ENCODE measurements at places on chromosomes 4 and X.

GRCh38 chr4:162804351-162804924 lies 362.3 kb downstream of the NAF1 start:
- no peaks in the 10 kb centered on the region for H3K4me1 ChIP-seq
- no peak overlapping the region for H3K27ac ChIP-seq
- no peak for DNase-seq
- no peaks in the 10 kb centered on the region for H3K36me3 ChIP-seq
- no peak overlapping the region for H3K4me3 ChIP-seq

DNA sequence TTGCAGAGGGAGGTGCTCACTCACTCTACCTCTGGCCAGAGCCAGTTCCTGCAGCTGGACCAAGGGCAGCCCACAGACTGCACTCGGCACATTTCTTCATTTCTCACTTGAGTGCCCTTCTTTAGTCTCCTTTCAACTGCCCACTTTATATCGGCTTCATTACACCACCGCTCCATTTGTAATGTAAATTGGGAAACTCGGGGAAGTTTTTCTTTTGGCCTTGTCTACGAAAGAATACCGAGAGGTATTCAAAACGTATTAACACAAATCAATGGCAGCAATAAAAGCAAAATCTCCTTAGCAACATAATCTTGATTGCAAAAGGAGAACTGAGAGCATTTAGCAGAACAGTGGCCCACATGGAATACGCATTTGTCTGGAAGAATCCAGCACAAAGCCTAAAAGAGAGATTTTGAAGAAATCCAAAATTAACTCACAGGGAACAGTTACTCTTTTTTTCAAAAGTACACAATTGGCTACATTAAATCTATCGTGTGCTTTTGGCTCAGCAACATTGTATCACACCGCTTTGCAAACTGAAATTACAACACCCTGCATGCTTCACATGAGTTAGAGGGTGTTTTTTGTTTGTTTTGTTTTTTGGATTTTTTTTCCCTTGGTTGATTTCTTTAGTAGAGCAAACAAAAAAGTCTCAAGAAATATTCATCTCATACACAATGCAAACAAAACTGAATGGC lies 62.6 kb downstream of the CHIC2 start:
- H3K4me3 ChIP-seq = no peak overlapping the region
- no peak for DNase-seq
- H3K36me3 ChIP-seq = peaks cover 16% of the 10 kb centered on the region
- H3K4me1 ChIP-seq = peaks cover 11% of the 10 kb centered on the region
- no peaks in the 10 kb centered on the region for H3K27me3 ChIP-seq

DNA sequence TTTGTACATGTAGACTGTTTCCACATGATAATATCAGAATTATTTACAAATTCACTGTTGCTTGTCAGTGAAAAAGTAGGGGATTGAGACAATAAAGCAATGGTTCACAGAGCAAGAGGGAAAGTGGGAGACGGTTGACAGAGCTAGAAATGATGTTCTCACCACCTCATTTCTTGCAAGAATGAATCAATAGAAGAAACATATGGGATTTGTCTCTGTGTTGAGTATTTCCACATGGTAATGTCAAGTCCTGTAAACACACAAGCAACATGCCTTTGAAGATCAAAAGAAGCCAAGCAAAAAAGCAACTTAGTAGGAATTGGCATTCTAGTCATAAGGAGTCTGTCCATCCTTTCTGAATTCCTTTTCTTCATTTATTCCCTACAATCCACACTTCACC lies 1806.6 kb upstream of the AGA start:
- no peak overlapping the region for H3K4me3 ChIP-seq
- no peak for DNase-seq
- no peaks in the 10 kb centered on the region for H3K36me3 ChIP-seq
- no peaks in the 10 kb centered on the region for H3K4me1 ChIP-seq
- H3K27ac ChIP-seq = no peak overlapping the region
- H3K27me3 ChIP-seq = no peaks in the 10 kb centered on the region

- H3K4me3 ChIP-seq = no peak overlapping the region
- H3K36me3 ChIP-seq = no peaks in the 10 kb centered on the region
- H3K27me3 ChIP-seq = no peaks in the 10 kb centered on the region
- no peak overlapping the region for H3K27ac ChIP-seq
These were observed 139.9 kb downstream of the NDST3 start for GRCh38 chr4:118173956-118174725.

GRCh38 chrX:41588271-41588670 lies 100.5 kb upstream of the GPR34 start:
- no peak for DNase-seq
- no peaks in the 10 kb centered on the region for H3K27me3 ChIP-seq
- H3K36me3 ChIP-seq = peaks cover 10% of the 10 kb centered on the region
- no peaks in the 10 kb centered on the region for H3K4me1 ChIP-seq
- no peak overlapping the region for H3K27ac ChIP-seq
- no peak overlapping the region for H3K4me3 ChIP-seq

- no peak overlapping the region for H3K27ac ChIP-seq
- H3K36me3 ChIP-seq = no peaks in the 10 kb centered on the region
- peaks cover 25% of the 10 kb centered on the region for H3K27me3 ChIP-seq
- no peak for DNase-seq
These were observed 128.1 kb upstream of the HPF1 start for GRCh38 chr4:169885893-169886292.

GRCh38 chr4:80153874-80154544 lies 43.3 kb upstream of the PRDM8 start:
- DNase-seq = no peak
- no peaks in the 10 kb centered on the region for H3K36me3 ChIP-seq
- H3K4me3 ChIP-seq = no peak overlapping the region

DNA sequence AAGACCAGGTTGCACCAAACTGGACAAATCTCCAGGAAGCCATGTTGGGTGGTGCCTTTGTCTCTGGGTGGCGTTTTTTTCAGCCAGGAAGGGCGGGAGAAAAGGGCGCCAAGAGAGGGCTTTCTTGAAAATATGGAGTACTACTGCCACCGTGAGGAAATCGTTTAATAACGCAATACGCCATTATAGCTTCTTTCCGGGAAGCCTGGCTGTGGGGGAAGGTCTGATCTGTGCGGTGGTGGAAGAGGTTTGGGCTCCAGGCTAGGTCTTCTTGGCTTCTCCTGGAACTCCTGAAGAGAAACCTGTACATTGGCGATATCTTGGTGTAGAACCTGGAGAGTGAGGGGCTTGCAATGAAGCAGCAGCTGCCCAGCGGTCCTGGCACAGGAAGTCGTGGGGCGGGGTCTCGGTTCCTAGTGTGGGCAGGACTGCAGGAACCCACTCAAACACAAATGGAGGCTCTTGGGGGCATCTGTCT lies 202.7 kb downstream of the OR13H1 start:
- H3K36me3 ChIP-seq = peaks cover 1% of the 10 kb centered on the region
- H3K27ac ChIP-seq = no peak overlapping the region
- H3K4me1 ChIP-seq = no peaks in the 10 kb centered on the region
- H3K27me3 ChIP-seq = no peaks in the 10 kb centered on the region
- DNase-seq = no peak

DNA sequence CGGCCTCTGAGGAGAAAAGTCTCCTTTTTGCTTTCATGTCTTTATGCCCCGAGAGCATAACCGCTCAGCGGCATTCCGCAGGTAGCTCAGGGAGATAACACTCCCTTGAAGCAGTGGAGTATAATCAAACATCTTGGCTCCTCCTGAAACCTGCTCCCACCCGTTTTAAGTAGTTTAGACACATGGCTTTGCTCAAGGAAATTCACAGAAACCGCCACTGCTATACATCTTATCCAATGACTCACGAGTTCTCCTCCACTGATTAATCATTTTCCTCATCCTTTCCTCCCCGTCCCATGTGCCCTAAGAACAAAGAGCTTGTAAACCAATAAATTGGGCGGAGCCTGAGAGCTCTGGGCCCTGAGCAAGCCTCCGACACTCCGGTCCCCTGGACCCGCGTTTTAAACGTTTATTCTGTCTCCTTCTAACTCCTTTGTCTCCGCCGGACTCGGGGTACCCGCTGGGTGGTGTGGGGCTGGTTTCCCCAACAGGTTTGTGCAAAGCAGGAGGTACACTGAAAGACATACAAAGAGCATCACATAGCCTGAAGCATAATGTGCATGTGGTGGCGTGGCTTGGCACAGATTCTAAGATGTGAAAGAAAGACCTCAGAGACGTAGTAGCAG lies 401.2 kb downstream of the TLL1 start:
- H3K4me1 ChIP-seq = no peaks in the 10 kb centered on the region
- H3K27ac ChIP-seq = no peak overlapping the region
- H3K36me3 ChIP-seq = no peaks in the 10 kb centered on the region
- H3K4me3 ChIP-seq = no peak overlapping the region
- no peaks in the 10 kb centered on the region for H3K27me3 ChIP-seq

- H3K27ac ChIP-seq = no peak overlapping the region
- no peak overlapping the region for H3K4me3 ChIP-seq
- peaks cover 5% of the 10 kb centered on the region for H3K4me1 ChIP-seq
- no peaks in the 10 kb centered on the region for H3K27me3 ChIP-seq
These were observed 10.9 kb downstream of the GPAT3 start for GRCh38 chr4:83546786-83547185.

DNA sequence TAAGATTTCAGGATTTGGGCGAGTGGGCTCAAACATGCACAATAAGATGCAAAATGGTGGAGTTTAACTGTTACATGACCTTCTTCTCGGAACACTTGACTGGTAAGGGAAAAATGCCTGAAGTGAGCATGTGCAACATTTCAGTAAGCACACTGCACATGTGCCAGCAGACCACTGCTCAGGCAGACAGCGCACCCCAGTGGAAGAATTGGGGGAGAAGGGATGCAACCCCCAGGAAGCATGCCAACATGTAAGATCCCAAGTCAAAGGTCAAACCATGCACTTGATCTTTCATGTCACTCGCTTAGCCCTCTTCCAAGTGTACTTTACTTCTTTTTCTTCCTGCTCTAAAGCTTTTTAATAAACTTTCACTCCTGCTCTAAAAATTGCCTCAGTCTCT lies 256.3 kb downstream of the CENPC start:
- no peak overlapping the region for H3K27ac ChIP-seq
- no peak for DNase-seq
- no peaks in the 10 kb centered on the region for H3K36me3 ChIP-seq
- no peaks in the 10 kb centered on the region for H3K4me1 ChIP-seq

DNA sequence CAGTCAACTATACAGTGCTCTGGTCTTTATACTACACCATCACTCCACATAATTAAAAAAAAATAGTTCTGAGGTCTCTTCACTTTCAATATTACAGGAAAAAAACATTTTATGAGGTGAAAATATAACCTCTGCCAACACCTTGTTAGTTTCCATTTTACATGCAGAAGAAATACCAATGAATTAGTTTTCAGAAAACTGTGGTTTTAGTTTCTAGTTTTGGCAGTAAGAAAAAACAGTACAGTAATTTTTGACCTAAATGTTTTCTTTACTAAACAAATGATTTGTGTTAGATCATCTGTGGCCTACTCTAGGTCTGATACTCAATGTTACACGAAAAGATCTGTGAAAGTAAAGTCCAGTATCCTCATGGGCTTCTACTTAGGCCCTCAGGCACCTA lies 10.0 kb downstream of the SULT1E1 start:
- H3K27ac ChIP-seq = no peak overlapping the region
- no peaks in the 10 kb centered on the region for H3K36me3 ChIP-seq
- H3K4me3 ChIP-seq = no peak overlapping the region
- DNase-seq = no peak

- H3K4me3 ChIP-seq = no peak overlapping the region
- no peaks in the 10 kb centered on the region for H3K4me1 ChIP-seq
- no peaks in the 10 kb centered on the region for H3K36me3 ChIP-seq
- no peaks in the 10 kb centered on the region for H3K27me3 ChIP-seq
These were observed 17.6 kb downstream of the LNX1 start for GRCh38 chr4:53573696-53574095.

DNA sequence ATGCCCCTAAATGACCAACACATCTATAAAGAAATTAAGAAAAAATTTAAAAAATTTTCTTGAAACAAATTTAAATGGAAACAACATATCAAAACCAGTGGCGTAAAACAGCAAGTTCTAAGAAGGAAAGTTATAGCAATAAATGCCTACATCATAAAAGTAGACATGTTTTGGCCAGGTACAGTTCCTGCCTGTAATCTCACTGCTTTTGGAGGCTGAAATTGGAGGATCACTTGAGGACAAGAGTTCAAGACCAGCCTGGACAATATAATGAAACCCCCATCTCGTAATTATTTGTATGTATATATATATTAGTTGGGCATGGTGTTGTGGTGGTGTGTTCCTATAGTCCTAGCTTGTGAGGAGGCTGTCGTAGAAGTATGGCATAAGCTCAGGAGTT lies 672.4 kb upstream of the GRID2 start:
- H3K36me3 ChIP-seq = no peaks in the 10 kb centered on the region
- no peaks in the 10 kb centered on the region for H3K4me1 ChIP-seq
- H3K27ac ChIP-seq = no peak overlapping the region
- DNase-seq = no peak
- H3K4me3 ChIP-seq = no peak overlapping the region

DNA sequence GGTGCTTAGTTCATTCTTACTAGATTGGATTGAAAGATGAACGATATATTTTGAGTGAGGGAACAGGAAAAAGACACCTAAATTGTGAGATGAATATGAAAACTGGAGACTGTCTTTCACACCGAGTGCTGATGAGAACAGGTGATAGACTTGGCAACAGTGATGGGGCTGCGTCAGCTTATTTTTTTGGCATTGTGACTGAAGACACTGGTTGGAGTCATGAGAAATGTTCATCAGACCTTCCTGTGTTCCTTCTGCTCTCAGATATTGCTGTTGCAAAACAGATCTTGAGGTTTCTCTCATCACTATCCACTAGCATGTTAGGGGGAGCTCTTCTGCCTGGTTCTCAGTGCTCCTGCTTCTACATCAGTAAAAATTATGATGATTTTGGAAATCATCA lies 124.2 kb upstream of the KCNIP4 start:
- no peaks in the 10 kb centered on the region for H3K27me3 ChIP-seq
- DNase-seq = no peak
- no peak overlapping the region for H3K27ac ChIP-seq
- no peaks in the 10 kb centered on the region for H3K36me3 ChIP-seq
- no peak overlapping the region for H3K4me3 ChIP-seq

DNA sequence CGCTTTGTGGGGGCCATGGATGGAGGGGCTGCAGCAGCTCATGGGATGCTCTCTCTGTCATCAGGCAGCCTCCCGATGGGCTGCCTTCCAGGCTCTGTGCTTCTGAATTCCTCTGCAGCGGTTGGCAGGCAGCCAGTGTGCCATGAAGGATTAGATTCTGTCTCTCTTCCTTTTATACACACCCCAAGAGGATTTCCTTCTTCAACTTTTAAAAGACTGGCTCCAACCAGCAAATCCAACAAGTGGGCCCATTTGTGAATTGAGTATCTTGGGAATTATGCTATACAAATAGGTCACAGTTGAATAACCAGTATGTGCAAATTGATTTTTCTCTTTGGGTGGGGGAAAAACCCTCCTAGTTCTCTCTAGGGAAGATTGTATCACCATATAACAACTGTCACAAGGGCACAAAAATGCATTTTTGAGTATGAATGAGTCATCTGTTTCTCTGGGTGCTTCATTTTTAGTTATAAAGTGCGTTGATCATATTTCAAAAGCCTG lies 96.8 kb upstream of the FAT1 start:
- H3K4me1 ChIP-seq = no peaks in the 10 kb centered on the region
- no peak overlapping the region for H3K27ac ChIP-seq
- H3K36me3 ChIP-seq = peaks cover 1% of the 10 kb centered on the region
- DNase-seq = no peak
- no peaks in the 10 kb centered on the region for H3K27me3 ChIP-seq

GRCh38 chr4:88158489-88159228 lies at the start of gene ABCG2:
TSS of gene ABCG2 (minus strand) at chr4:88158639. CDS start at chr4:88139995, 18,644 bp downstream.
- peaks cover 1% of the 10 kb centered on the region for H3K36me3 ChIP-seq
- H3K4me3 ChIP-seq = peak within 1 kb of the TSS; percentile 64
- H3K27me3 ChIP-seq = peaks cover 9% of the 10 kb centered on the region
- no peak within 1 kb of the TSS for H3K27ac ChIP-seq

- no peak overlapping the region for H3K4me3 ChIP-seq
- no peaks in the 10 kb centered on the region for H3K27me3 ChIP-seq
- DNase-seq = no peak
- H3K36me3 ChIP-seq = peaks cover 63% of the 10 kb centered on the region
- H3K4me1 ChIP-seq = peaks cover 31% of the 10 kb centered on the region
These were observed 71.5 kb downstream of the IRF2 start for GRCh38 chr4:184402740-184403383.

All from central memory CD8-positive, alpha-beta T cell (primary cell).